ENCODE measurements at places on chromosomes 7 and 10.

GRCh38 chr7:132298790-132299189, 277.5 kb downstream of the PLXNA4 start:
- no peak for DNase-seq

- no peak for DNase-seq
These were observed 160.8 kb downstream of the SPAG6 start for GRCh38 chr10:22505911-22506685.

- DNase-seq = no peak
These were observed 224.8 kb downstream of the RPS24 start for GRCh38 chr10:78258323-78259030.

- no peak for DNase-seq
These were observed 731.2 kb downstream of the TNS3 start for GRCh38 chr7:46850563-46851330.

GRCh38 chr7:128974241-128974934, 36.7 kb downstream of the IRF5 start:
- DNase-seq = no peak

DNA sequence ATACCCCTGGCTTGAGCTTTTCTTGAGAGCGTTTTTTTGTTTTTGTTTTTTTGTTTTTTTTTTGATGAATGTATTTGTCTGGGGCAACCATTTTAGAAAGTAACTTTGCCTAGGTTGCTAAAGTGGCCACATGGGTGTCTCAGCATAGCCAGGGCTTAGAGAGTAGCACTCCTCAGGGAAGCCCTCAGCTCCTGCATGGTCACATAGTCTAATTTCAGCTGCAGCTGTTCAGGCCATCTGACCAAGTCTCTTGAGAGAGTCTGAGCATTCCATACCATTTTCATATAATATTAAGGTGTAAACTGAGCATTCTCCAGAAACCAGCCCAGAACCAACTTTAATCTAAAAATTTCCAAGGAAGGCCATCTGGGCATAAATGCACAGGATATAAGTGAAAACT, 186.4 kb downstream of the NPSR1 start:
- no peak for DNase-seq

DNA sequence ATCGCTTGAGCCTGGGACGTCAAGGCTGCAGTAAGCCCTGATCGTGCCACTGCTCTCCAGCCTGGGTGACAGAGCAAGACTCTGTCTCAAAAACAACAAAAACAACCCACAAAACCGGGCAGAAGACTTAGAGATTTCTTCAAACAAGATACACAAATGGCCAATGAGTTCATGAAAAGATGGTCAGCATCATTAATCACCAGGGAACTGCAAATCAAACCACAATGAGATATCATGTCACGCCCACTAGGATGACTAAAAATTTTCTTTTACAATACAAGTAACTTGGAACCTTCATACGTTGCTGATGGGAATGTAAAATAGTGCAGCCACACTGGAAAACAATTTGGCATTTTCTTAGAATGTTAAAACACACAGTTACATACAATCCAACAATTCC, 77.3 kb upstream of the GRID1 start:
- DNase-seq = no peak

DNA sequence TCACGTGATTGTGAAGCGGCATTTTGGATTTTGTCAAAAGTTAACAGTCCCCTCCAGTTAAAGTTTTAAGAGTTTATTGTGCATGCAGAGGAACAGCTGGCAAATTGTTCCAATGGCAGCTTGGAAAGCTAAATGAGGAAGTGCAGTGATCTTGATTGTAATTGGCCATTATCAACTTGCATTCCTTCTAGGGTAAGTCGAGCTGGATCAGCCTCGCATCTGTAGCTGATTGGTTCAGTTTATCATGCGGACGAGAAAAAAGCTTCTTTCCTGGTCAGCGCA, 566 bp downstream of the ZNF789 start:
- no peak for DNase-seq

DNA sequence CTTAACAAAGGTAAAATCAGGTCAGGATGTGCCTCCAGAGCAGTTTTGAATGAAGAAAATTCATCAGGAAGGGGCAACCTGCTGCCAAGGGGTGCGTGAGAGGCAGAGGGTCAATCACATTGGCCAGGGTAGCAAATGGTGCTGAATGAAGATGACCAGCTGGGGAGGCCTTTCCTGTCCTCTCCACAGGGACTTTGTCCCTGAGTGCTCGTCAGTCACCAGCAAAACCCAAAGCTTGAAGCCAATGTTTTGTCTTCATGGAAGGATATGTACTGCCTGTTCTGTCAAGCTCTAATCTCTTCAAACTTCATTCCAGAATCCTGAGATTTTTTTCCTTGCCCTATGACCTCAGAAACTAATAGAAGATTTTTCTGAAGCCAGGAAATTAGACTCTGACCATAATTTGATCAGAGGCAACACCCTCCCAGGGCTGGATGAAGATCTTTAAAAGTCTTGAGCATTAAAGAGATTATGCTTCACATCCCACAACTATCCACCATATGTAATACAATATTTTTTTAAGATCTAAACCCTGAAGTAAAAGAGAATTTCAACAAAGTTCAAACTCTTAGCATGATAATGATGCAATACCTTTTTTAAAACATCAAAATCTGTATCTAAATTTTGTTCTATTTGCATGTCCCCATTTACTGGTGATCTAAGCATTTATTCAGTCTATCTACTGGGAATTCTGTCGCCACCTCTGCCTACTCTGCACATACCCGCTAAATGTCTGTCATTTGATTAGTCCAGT, 243.0 kb downstream of the SNX13 start:
- no peak for DNase-seq

Data from cerebellar nuclear complex (tissue), 1 donor.